NCI-H1930 (cell line): ENCODE measurements at places on chromosomes 1 and 21.

DNA sequence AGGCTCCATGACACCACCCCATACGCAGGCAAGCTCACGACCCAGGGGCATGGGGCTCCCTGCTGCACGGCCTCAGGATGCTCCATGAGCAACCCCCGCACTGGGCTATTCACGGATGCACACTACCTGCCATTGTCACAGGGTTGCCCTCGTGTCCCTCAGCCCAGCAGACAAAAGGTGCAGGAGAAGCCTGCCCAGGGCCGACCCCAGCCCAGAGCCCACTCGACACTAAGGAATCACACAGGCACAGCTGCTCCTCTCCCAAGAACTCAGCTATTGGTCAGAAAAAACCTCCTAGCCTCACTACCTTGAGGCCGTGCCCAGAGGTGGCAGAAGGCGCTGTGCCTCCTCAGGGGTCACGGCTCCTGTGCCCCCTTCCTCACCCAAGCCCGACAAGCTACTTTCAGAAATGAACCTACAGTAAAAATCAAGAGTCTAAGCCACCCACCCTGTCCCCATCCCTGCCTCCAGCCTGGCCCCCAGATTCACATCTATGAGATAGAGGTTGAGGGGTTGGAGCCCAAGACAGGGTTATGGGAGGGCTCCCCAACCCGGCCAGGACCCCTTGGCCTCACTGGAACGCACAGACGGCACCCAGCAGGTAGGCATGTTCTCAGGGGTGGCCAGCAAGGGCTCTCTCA, 6.4 kb upstream of the SPATC1L start:
- DNase-seq: no peak

DNA sequence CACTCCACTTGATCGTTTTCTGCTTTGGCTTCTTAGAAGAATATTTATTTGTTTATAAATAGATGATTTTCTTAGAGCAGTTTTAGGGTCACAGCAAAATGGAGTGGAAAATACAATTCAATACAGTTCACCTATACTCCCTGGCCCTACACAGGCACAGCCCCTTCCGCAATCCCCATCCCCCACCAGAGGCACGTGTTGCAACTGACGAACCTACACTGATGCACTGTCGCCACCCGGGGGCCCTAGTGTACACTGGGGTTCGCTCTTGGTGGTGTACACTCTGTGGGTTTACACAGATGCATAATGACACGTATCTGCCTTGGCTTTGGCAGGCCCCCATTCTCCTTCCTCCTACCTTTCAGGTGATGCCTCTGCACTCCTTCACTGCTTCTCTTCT, 8.0 kb downstream of the ECHDC2 start:
- no peak for DNase-seq

- DNase-seq: no peak
Observed at GRCh38 chr1:48761986-48762385, 14.7 kb downstream of the BEND5 start.

DNA sequence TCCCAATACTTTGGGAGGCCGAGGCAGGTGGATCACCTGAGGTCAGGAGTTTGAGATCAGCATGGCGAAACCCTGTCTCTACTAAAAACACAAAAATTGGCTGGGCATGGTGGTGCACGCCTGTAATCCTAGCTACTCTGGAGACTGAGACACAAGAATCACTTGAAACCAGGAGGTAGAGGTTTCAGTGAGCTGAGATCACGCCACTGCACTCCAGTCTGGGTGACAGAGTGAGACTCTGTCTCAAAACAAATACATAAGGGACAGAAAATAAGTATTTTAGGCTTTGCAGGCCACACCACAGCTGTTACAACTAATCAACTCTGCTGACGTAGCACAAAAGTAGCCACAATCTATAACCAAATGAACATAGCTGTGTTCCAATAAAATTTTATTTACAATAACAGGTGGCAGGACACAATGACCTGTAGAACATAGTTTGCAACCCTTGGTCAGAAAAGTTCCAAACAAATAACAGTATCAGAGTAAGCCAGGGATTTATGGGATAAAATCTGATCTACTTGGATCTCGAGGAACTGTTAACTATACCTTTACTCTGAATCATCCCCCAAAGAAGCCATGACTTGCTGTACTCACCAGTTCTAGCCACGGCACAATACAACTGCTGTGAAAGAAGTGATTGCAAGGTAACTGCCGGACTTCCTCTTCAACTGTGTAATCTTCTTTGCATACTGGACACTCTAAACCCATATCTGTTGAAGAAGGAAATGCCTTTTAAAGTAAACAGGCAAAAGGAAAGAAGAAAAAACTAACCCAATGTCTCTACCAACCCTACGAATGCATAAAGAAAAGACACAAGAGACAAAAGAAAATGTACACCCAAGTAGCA, 28.3 kb downstream of the CD160 start:
- DNase-seq: no peak

DNA sequence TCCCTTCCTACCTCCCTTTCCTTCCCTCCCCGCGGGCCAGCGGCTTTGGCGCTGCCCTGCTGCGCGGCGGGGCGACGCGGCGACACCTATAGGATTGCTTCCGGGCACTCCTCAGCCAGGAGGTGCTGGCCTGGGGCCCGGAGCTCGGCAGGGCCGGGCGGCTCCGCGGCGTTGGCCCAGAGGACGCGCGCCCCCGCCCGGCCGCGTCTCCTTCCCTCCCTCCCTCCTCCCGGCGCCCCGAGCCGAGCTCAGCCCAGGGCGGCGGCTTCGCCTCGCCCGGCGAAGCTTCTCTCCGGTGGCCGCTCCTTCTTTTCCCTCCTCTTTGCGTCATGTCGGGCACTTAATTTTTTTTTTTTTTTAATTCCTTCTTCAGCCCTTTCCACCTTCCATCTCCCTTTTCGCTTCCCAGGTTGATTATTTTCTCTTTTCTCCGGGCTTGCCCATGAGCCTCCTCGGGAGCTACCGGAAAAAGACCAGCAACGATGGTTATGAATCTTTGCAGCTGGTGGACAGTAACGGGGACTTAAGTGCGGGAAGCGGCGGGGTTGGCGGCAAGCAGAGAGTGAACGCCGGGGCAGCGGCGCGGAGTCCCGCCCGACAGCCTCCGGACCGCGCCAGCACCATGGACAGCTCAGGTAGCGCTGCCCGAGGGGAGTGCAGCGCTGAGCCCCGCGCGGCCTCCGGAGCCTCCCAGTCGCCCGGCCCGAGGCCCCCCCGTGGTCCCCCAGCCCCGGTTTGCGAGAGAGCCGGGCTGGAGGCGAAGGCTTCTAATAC, at the start of gene DNAJC6:
Gene DNAJC6 (plus strand): TSS at position 240 of the 774 bp plus-strand sequence. CDS start 203 bp downstream, at position 443.
- peak; percentile 74 for DNase-seq

DNA sequence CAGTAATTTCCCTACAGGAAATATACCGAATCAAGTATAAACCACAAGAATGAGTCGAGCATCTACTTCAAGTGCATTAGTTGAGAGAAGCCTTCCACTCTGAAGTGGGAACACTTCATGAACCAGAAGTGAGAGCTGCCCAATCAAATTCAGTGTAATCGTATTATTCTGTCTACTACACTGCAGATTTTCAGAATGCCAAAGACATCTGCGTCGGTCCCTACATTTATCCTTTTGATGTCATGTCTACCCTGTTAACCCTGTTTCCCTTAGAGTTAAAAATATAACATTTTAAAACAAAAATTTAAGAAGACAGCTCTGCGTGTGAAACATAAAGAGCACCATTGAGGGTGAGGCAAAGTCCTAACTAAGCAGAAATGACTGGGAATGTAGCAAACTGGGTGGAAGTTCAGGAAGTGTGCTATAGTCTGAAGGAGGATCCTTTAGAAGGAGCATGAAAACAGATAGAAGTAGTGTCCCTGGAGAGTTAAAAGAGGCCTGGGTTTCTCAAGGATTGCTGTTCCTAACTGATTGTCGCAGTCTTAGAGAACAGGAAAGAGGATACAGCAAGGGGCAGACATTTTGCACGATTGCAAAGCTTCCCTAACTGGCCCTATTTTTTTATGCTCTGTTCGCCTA, 291.2 kb downstream of the PTPRC start:
- no peak for DNase-seq

DNA sequence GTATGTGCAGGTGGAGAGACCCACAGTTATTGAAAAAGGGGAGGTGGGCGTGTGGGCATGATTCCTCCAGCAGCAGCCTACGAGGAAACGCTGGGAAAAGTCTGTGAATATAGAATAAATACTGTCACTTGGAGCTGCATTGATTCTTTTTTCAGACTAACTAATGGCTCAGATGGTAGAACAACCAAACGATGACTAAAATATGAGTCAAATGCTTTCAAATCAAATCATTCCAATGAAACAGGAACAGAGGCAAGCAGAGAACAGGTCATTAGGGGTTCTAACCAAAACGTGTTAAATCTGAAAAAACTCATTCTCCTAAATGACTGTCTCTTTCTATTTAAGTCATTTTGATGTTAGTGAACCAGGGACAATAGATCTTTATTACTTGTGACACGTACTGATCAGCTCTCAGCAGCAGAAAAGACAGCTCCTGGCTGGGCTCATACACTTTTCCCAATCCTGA, 35.1 kb upstream of the SEC16B start:
- no peak for DNase-seq

DNA sequence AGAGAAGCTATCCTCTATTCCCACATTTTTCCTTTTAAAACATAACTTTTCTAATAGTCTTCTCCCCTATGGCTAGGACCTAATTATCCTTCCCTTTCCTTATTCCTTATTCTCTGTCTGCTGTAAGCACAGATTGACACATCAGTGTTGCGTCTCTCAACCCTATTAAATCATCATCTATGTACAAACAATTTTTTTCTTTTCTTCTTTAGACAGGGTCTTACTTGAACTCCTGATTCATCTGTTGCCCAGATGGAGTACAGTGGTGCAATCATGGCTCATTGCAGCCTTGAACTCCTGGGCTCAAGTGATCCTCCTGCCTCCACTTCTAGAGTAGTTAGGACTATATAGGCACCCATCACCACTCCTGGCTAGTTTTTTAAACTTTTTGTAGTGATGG, 8.3 kb downstream of the KLHDC9 start:
- no peak for DNase-seq

- DNase-seq: no peak
Observed at GRCh38 chr1:44696789-44697345, 22.4 kb downstream of the ARMH1 start.

DNA sequence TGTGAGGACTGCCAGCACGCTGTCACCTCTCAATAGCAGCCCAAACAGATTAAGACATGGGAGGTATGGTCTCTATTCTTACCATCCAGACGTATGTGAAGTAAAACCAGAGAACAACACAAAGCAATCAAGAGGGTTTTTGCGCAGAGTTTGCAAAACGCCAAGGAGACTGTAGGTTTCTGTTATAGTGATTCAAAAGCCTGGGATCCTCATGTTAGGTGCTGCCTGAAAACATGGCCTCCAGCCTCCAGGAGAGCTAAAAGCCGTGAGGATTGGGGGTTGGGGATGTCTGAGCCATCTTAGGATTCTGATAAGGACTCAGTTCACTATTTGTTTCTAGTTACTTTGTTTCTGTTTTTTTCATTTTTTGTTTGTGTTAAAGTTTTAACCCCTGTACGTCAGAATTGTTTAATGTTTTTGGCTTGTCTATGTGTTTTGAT, 4.2 kb upstream of the CCT8 start:
- no peak for DNase-seq

- no peak for DNase-seq
Observed at GRCh38 chr1:240658312-240658960, 46.5 kb upstream of the GREM2 start.

- no peak for DNase-seq
Observed at GRCh38 chr1:31795801-31796621, 19.8 kb downstream of the SPOCD1 start.

- no peak for DNase-seq
Observed at GRCh38 chr1:25687221-25688017, 70.8 kb downstream of the MAN1C1 start.

GRCh38 chr1:110056285-110056683, 14.2 kb downstream of the ALX3 start:
- DNase-seq: no peak

DNA sequence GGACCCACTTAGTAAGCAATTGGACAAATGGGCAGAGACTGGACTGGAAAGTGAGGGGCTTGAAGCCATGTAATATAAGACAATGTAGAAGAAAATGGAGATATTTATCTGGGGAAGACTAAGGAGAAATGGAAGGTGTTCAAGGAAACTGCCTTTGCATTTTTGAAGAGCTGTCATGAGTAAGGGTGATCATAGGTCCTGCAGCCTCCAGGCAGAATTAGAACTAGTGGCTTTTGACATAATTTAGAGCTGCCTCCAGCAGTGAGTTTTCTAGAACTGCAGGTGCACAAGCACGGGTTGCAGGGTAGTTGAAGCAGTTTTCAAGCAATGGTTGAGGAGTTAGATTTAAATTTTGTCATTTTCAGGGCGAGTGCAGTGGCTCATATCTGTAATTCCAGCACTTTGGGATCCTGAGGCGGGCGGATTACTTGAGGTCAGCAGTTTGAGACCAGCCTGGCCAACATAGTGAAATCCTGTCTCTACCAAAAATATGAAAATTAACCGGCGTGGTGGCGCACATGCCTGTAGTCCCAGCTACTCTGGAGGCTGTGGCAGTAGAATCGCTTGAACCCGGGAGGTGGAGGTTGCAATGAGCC, 3.7 kb upstream of the CDC14A start:
- DNase-seq: no peak

DNA sequence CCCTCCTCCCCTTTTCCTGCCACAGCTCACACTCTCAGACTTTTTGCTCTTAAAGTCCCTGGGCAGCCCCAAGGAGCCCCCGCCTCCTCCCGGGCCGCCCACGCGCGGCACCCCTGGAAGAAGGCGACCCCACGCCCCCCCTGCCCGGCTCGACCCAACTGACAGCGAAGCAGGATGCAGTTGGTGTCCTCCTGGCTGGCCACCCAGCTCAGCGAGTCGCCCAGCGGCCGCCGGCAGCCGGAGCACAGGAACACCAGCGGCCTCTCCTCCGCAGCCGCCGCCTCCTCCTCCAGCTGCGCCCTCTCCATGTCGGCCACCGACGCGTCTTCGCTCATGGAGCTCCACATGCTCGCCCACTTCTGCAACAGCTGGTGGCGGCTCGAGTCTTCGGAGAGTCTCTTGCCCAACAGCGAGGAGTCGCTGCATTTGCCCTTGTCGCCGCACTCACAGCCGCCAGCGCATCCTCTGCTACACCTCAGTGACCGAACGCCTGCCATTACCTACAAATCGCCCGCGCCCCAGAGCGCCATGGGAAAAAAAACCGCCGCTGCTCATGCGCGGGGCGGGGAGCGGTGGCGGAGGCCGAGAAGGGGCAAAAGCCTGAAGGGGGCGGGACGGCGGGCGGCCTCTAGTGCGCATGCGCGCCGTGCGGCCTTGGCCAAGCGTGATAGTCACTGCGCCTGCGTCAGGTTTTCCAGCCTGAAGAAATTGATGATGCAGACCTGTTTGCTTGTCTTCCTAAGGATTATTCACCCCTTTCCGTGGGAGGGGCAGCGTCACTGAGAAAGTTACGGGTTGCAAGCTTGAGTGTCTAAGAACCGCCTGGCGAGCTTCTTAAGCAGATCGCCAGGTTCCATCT, at the start of gene MIS18A:
Gene MIS18A (minus strand): TSS at position 532 of the 859 bp plus-strand sequence. CDS start 35 bp downstream, at position 497.
- DNase-seq: peak; percentile 94

DNA sequence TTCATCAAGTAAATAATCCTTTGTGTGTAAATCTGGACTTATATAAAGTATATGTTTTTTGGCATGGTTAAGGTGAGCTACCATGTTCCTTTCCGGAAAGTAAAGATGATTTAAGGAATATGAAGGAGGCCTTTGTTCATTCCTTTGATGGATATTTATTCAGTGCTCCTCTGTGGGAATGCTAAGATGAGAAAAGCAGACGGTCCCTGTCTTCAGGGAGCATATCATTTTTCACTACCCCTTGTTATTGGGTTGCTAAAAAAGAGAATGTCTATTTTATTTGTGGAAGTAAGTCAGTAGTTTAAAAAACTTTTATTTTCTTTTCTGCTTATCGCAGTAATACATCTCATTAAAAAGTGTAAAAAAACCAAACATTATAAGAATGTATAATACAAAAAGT, 35.1 kb upstream of the CNN3 start:
- no peak for DNase-seq
